ENCODE measurements at places on chromosomes 12 and 14. TPM values are rescaled to one million over a fixed set of nuclear protein-coding genes. Genes with fewer than 3 reads are reported as not detected.
A peak's percentile ranks its signal among the peaks of the same experiment; 100 is the strongest.

Gene BIN2
- not detected for total RNA-seq

Gene FOXN4
- total RNA-seq = 0.33 TPM

Gene PCED1B
- 1.1 TPM for total RNA-seq

DNA sequence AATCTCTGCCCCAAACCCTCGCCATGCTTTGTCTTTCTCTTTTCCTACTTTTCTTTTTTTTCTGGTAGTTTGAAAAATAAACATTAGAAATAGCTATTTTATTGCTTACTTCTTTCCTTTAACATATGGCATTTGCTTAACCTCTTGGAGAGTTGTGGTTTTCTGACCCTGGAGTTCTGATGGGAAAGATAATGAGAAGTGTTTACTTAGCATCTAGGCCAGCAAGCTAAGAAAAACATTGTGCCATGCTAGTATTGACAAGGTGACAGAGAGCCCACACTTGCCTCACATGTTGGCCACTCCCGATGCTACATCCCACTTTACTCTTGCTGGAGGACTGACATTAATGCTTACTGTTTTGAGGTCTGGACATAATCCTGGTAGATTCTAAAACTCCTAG, 886.2 kb downstream of the DIO2 start:
- DNase-seq = no peak

DNA sequence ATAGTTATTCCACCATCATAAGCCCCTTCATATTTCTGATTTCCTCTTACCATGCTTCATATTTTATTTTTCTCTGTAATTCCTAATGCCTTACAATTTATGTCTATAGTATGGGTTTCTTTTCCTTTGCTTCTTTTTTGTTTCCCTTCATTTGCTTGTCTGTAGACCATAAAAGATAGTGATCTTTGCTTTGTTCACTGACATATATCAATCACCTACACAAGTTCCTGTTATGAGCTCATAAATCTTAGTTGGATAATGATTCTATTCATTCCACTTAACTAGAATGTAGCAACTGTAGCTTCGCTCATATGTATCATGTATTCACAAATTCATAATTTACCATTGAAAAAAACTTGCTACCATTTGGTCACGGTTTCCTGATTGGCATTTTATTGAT, 388.8 kb upstream of the ATXN7L3B start:
- no peak for DNase-seq

DNA sequence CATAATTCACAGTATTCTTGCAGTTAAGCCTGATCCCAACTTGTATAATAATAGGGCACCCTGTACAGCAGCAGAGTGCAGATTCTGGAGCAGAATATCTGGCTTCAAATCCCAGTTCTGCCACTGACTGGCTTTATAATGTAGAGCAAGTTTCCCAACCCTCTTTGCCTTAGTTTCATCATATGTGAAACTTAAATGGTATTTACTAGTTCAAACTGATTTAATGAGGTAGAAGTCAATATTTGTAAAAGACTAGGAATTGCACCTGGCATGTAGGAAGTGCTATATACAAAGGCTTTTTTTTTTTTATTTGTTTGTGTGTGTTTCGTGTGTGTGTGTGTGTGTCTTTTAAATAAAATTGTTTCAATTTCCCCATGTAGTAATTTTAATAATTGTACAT, 125.9 kb downstream of the CCER1 start:
- no peak for DNase-seq

- DNase-seq = no peak
Measured at GRCh38 chr12:1738446-1738845, 47.6 kb downstream of the ADIPOR2 start.

- no peak for DNase-seq
Measured at GRCh38 chr12:57797933-57798332, 15.3 kb downstream of the TSFM start.

DNA sequence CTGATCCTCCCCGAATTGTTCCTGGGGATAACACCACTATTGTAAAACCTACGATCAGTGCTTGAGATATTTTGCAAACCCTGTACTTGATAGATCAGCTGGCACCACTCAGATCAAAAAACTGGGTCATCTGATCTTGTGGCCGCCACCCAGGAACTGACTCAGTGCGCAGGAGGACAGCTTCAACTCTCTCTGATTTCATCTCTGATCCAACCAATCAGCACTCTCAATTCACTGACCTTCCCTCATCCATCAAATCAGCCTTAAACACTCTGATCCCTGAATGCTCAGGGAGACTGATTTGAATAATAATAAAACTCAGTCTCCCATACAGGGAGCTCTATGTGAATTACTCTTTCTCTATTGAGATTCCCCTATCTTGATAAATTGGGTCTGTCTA, 4.2 kb upstream of the XPOT start:
- DNase-seq = no peak

GRCh38 chr14:85573406-85573805, 43.5 kb downstream of the FLRT2 start:
- DNase-seq = no peak

- DNase-seq = no peak
Measured at GRCh38 chr12:100793182-100793581, 1.4 kb upstream of the ANO4 start.

DNA sequence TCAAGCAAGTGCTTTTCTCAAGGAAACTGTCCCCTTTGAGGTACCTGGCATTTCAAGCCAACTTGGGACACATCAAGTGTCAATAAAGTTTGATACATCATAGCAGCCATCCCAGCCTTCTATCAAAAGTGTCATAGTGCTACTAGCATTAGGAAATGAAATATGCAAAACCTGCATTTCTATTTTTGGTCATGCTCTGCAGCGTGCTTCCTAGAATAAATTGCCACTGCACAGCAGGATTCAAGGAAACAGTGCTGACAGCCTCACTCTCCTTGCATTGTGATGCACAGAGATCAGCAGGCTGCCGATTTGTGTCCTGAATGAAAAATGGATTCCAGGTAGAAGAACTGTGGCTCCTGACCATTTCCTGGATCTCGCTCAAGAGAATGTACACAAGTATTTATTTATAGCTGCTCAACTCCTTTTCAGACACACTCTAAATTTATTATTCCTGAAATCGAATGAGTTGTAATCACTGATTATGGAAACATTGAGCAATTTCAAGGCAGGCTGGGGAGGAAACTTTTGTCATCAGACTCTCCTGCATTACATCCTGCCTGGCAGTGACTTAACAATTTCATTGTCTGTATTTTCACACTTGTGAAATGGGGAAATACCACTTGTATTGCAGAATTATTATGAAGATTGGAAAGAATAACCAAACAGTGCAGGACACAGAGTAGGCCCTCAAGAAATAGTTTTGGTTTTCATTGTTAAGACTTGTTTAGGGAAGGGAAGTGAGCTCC, 120.9 kb downstream of the SLC38A6 start:
- DNase-seq = no peak

DNA sequence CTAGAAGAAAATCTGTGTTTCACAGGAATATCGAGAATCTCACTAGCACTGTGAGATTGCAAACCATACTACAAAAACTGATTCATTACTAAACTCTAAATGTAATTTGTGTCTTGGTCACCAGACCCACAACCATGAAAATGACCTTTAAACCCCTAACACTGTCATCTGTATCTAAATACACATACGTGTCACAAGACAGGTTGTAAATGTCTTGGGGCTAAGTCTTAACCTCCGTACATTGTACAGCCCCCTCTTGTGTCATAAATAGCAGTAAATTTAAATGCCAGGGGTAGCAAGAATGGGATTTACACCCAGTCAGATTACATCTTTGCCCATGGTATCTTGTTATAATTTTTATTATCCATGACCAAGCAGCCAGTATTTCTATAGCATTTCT, 117.3 kb downstream of the GPR135 start:
- no peak for DNase-seq

DNA sequence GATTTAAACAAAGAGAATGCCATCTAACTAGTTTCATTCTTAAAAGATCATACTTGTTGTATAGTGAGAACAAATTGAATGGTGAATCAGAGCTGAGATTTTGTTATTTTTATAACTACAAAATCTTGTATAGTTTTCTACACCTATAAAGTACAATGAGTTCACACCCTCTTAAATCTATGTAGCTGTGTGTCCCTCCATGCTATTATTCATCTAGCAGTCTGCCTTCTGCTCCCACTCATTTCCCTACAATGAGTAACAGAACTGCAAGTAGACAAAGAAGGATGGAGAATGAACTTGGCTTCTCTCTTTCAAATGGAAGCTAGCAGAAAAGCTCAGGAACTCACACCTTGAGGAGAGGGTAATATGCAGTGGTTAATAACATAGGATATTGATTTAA, 7.1 kb downstream of the IFNG-AS1 start:
- no peak for DNase-seq

- no peak for DNase-seq
Measured at GRCh38 chr14:65661865-65662264, 249.3 kb downstream of the FUT8 start.

DNA sequence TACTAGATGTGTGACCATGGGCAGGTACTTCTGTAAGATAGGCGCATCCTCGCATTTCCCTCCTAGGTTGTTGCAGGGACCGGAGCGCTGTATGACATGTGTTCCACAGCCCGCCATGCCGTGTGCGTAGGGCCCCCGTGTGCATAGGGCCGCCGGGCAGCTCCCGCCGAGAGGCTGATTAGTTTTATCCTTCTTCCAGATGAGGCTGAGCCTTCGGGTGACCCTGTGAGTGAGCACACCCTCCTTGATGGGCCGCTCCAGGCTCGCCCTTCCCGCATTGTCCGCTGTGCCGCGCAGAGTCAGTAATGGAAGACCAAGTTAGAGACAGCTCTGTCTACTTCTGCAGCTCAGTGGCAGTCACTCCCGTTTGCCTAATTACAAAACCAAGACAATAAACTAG, 72.9 kb upstream of the DYNC1H1 start:
- no peak for DNase-seq

GRCh38 chr14:75987201-75987970, 1.8 kb downstream of the IFT43 start:
- no peak for DNase-seq

DNA sequence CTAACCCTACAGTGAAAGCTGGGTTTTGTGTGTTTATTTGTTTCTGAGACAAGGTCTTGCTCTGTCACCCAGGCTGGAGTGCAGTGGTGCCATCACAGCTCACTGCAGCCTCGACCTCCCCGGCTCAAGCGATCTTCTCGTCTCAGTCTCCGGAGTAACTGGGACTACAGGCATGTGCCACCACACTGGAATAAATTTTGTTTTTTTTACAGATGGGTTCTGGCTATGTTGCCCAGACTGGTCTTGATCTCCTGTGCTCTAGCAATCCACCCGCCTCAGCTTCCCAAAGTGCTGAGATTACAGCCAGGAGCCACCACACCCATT, 26.4 kb downstream of the TBX3 start:
- DNase-seq = no peak

GRCh38 chr12:14769466-14769968, 33.8 kb downstream of the WBP11 start:
- peak; percentile 60 for DNase-seq

DNA sequence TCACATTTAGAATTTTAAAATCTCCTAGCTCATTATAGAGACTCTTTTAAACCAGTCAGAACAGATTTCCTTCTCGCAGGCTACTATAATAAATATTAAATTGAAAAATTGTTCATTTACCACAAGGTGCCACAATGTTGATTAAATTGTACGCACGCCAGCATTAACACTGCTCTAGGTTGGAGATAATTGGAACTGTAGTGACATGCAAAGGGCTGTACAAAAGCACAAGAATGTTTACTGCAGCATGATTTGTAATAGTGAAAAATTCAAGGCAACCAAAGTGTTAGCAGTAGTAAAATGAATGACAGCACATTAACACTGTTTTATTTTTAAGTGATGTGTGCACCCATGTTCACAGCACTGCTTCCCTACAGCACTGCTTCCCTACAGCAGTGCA, 52.5 kb downstream of the TMEM132D start:
- no peak for DNase-seq

GRCh38 chr12:122558745-122559641, 31.9 kb downstream of the KNTC1 start:
- no peak for DNase-seq

- no peak for DNase-seq
Measured at GRCh38 chr14:104826861-104827176, 25.9 kb downstream of the ZBTB42 start.

DNA sequence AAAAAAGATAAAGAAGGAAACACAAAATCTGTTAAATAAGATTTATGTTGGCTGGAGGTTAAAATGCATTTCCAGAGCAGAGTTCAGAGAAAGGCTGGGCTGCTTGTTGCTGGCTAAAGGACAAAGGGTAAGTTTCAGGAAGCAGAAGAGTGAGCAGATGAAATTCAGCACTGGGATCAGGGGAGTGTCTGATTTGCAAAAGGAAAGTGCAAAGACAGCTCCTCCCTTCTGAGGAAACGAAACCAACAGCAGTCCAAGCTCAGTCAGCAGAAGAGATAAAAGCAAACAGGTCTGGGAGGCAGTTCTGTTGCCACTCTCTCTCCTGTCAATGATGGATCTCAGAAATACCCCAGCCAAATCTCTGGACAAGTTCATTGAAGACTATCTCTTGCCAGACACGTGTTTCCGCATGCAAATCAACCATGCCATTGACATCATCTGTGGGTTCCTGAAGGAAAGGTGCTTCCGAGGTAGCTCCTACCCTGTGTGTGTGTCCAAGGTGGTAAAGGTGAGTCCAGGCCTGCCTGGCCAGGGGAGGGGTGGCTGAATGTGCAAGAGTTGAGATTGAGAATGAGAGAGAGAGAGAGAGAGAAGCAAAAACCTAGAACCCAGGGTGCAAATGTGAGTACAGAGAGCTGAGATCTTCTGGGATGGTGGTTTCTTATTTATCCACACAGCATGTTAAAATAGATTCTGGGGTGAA, at the start of gene OAS1:
Gene OAS1 (plus strand): TSS at position 251 of the 703 bp plus-strand sequence. CDS start 78 bp downstream, at position 329.
- DNase-seq = no peak

- no peak for DNase-seq
Measured at GRCh38 chr12:85580562-85581168, 255.5 kb downstream of the RASSF9 start.

All from progenitor cell of endocrine pancreas (in vitro differentiated cells).